ENCODE measurements at places on chromosomes 7 and 10.

GRCh38 chr10:15881542-15881941, 21.2 kb upstream of the MINDY3 start:
- no peak for DNase-seq

DNA sequence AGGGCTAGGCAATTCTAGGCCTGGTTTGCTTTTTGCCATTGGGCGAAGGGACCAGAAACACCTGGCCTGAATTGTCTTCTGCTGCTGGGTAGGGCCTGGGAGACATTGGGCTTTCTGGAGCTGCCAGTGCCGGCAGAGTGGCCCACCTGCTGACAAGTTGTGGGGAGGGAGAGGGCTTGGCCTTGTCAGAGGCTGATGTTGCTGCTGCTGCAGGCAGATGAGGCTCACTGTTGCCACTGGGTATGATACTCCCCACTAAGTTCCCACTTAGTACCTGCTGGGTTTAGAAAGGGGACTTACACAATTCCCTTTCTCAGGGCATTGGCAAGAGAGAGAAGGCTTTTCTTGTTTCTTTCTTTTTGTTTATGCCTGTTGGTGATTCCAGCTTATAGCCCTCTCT, 289.6 kb upstream of the NPVF start:
- no peak for DNase-seq

DNA sequence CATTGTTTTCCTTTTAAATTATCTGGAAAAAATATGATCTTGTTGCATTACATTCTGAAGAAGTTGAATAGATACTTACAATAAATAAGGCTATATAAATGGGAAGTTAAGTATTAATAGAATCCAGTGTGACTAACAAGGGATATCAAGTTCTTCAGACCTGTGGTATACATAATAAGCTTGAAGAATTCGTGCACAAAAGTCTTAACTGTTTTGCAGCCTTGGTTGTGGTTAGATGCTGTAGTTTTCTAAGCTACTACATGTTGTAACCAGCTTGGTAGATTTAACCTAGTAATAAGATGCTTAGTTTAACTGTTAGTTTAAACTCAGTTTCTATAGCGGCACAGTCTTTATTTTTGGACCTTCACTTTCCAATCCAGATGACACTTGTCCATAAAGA, 106.2 kb upstream of the GLCCI1 start:
- DNase-seq, result no peak

GRCh38 chr10:34196058-34196433, 619.0 kb downstream of the PARD3 start:
- no peak for DNase-seq

DNA sequence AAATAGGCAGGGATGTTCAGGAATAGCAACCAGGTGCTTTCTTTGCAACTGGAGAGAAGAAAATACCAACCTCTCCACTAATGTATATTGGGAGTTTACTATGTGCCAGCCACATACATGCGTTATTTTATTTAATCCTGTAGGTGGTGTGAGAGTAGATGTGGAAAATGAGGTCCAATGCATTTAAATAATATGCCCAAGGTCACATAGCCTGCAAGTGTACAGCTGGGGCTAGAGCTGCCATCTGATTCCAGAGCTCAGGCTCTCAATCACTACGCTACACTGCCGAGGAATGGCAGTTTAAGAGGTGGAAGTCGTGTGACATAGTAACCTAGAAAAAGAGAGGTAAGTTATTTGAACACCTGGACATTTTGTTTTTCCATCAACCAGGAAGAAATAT, 277.0 kb downstream of the EXOC4 start:
- DNase-seq, result no peak

GRCh38 chr7:122337011-122337410, 32.5 kb upstream of the FEZF1 start:
- no peak for DNase-seq

- no peak for DNase-seq
These were observed 20.6 kb downstream of the AIFM2 start for GRCh38 chr10:70112071-70112470.

GRCh38 chr10:71236286-71236685, 23.9 kb downstream of the UNC5B start:
- peak; percentile 67 for DNase-seq

DNA sequence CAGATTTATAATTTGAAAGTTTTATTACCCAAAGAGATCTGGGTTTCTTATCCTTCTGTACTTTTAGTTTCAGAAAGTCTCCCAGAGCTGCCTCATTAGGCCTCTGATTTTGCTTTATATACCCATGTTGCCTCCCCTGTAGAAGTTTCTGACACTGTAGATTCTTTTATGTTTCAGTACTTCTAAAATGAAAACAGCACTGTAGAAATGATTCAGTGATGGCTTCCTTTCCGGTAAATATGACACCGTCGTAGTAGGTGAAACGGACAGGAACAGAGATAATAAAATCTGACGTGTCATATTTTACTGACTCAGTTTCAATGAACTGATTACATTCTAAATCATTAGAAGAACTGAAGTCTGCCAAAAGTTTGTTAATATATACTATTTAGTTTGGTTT, 272.7 kb downstream of the TWIST1 start:
- no peak for DNase-seq

DNA sequence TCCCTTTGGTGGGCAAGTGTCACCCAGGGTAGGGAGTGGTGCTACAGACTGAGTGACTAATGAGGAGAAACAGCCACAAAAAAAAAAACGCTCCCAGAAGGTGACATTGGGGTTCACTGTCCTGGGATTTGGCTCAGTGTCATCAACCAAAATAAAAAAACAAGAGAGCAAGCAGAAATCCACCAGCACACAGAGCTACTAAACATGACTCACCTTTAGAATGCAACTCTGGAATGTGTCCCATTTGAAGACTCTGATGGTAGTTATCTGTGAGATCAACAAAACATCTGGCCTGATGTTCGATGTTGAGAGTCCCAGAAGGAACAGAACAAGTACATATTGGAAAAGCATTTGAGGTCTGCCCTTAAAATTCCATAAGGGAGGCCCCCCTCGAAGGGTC, 200.3 kb upstream of the LYZL2 start:
- no peak for DNase-seq

GRCh38 chr10:32957341-32958084, 517 bp downstream of the ITGB1 start:
- peak; percentile 72 for DNase-seq

- no peak for DNase-seq
These were observed 34.5 kb upstream of the MSRB2 start for GRCh38 chr10:23060918-23061317.

DNA sequence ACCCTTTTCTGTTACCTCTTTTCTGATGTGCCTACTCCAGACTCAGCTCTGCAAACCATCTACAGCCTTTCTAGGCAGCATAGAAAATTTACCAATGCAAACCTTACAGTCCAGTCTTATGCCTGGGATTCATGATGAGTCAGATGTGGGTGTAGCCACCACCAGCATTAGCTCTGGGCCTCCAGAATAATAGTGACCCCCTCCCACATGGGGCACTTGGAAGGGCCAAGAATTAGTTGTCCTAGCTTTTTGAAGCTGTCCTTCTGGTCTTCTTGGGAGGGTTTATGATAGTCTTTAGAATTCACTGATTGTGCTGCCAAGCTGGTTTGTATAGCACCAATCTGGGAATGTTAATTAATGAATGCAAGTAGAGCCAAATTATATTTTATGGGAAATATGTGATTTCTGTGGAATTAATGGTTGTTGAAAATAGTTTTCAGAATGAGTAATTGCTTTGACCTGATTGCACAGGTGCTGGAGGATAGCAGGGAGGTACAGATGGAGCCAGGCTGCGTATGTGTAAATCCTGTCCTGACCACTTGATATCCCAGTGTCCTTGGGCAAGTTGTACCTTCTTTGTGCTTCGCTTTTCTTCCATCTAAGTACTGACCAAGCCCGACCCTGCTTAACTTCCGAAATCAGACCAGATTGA, 94.8 kb downstream of the CPED1 start:
- DNase-seq, result no peak

DNA sequence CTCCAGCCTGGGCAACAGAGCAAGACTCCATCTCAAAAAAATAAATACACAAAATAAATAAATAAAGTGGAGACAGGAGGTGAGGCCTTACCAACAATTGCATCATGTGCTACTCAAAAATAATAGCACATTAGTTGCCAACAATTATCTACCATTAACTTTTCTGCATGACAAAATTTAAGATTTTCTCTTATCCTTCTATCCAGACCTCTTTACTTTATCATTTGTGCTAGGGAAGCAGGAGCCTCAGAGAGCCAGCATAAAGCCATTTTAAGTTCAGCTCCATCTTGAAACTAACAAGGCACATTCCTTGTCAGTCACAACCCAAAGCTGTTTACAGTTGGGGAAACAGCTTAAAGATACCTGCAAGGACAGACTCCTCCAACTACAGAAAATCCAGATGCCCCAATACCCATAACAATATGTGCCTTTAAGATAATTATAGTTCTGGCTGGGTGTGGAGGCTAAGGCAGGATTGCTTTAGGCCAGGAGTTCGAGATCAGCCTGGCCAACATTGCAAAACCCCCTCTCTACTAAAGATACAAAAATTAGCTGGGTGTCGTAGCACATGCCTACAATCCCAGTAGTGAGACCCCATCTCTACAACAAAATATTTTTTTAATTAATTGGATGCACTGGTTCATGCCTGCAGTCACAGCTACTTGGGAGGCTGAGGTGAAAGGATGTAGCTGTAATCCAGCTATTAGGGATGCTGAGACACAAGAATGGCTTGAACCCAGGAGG, 2.2 kb upstream of the AP1S1 start:
- no peak for DNase-seq

DNA sequence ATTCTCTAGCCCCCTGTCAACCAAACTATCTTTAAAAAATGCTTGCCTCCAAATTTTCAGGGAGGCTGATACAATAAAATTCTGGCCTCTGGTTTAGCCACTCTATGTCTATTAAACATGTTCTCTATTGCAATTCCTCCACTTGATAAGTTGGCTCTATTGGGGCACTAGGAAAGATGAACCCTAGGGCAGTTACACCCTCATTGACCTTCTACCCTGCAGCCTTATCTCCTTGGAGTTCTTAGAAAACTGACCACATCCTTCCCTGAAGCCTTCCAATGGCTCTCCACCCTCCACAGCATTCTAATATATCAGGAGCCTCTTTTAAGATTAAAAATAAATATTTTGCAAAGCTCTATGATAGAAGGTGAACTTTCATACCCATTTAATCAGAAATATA, 30.6 kb downstream of the SVOPL start:
- DNase-seq, result no peak

- no peak for DNase-seq
These were observed 260.3 kb downstream of the AHR start for GRCh38 chr7:17558558-17559332.

- DNase-seq, result no peak
These were observed 68.5 kb downstream of the CPVL start for GRCh38 chr7:29077854-29078253.

DNA sequence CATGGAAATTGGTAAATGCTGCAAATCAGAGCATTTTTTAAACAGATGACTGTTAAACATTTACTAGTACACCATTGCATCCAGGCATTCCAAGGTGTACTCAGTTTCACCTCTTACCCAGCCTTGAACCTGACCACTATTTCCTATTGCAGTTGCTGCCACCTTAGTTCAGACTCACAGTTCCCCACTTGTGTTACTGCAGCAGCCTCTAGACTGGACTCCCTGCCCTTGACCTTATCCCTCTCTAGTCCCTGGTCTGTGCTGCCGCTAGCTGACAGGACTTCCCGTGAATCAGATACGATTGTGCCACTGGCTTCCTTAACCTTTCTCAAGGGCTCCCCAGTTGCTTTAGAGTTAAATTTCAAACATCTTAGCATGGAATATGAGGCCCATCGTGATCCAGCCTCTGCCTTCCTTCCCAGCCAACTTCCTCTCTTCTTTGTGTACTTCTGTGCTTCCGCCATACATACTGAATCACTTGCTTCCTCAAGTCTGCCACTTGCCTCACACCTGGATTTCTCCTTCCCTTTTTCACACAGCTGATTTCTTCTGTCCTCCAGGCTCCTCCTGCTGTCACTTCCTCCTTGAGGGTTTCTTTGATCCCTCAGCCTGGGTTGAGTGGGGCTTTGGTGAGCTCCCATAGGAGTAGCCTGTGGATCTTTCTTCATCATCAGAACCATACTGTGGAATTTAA, 118.7 kb upstream of the GJD4 start:
- no peak for DNase-seq

DNA sequence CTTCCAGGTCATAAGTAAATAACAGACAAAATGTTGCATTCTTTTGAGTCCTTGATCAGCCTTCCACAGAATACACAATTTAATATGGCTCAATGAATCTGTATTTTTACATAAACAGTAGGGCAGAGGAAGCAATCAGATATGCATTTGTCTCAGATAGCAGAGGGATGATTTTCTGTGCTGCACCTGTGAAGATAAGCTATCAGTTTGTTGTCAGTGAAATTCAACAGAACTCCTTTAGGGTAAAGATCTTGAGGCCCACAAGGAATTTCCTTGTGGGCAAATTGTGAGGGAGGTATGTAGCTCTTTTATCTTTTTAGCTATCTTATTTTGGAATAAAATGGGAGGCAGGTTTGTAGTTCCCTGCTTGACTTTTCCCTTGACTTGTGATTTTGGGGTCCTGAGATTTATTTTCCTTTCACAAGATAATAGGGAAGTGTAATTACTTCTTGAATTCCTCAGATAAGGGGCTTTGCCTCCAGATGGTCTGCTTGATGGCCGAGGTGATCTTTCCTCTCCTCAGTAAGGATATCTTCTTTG, 60.8 kb upstream of the CYP2C18 start:
- DNase-seq, result no peak

DNA sequence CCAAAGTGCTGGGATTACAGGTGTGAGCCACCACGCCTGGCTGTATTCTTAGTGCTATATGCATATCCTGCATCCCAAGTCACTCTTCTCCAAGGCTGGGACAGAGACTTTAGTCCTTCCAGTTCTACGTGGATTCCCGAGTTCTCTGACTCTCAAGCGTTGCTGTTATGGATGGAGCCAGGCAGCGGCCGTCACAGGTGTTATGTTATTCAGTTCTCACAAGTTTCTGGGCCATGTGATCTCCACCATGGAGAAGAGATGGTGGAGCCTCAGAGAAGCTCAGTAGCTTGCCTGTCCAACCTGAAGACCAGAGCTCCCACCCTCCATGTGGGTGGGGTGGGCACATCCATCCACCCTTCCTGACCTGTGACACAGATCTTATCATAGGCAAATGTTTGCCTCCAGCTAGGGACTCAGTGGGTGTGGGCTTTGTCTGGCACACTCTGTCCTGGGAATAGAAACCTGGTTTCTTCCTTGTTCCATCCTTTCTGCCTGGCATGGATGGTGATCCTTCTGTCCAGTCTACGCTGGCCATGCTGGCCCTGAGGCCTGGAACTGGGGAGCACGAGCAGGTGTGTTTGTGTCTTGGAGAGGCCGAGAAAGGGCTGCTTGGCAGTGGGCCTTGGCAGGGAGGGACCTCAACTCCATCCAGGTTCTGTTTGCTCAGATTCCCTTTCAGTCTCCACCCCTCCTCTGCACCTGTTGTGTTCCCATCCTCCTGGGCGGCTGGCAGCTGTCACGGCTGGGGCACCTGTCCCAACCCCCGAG, 55.3 kb downstream of the NEURL1 start:
- DNase-seq, result peak; percentile 66

- no peak for DNase-seq
These were observed 35.3 kb upstream of the EGR2 start for GRCh38 chr10:62851442-62851841.
